Kidney glomerular epithelial cell (primary cell): ENCODE measurements at places on chromosomes 6 and 20.
A peak's percentile ranks its signal among the peaks of the same experiment; 100 is the strongest.

- DNase-seq: no peak
Measured at GRCh38 chr6:86031713-86032112, 389.0 kb upstream of the SYNCRIP start.

- peak; percentile 57 for DNase-seq
Measured at GRCh38 chr6:142400495-142400894, 98.7 kb downstream of the ADGRG6 start.

DNA sequence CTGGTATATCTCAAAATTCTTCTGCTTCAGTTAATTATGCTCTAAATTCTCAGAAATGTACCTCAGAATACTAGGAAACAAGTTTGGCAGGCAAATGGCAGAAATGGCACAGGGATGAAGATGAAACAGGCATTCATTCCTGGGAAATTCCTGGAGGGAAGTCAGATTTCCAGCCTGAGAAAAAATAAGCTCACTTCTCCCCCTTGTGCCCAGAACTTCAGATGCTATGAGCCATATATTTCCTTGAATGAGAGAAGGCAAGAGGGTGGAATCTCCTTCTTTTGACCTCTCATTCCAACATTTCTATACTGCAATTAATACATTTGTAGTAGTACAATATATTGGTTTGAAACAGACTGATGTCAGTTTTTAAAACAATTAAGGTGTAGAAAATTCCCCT, 22.8 kb downstream of the RGS17 start:
- peak; percentile 46 for DNase-seq

DNA sequence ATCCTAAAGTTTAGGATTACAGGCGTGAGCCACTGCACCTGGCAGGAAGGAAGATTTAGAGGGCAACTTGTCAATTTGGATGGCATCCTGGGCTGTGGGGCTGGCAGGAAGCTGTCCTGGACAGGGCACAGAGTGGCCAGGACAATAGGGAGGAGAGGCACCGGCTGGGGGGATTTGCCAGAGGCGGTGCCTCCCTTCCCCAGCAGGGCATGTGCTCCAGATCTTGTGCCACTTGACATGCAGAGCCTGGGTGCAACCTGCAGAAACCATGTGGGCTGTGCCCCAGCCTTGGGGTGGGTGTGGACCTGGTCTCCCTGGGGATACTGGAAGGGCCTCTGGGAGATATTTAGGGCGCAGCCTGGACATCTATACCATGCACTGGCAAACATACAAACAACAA, 58.6 kb upstream of the EEF1A1 start:
- no peak for DNase-seq

DNA sequence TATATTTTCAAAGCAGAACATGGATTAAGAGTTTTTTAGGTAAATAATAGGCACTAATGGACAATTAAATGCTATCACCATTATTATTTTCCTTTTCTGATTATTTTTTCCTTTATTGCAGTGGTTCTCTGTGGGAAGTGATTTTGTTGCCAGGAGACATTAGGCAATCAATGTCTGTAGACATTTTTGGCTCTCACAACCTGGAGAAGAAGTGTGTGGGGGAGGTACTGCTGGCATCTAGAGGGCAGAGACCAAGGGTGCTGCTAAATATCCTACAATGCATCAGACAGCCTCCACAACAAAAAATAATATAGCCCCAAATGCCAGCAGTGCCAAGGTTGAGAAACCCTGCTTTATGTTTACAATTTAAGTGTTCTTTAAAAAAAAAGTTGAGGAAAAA, 8.3 kb downstream of the IFNGR1 start:
- no peak for DNase-seq

DNA sequence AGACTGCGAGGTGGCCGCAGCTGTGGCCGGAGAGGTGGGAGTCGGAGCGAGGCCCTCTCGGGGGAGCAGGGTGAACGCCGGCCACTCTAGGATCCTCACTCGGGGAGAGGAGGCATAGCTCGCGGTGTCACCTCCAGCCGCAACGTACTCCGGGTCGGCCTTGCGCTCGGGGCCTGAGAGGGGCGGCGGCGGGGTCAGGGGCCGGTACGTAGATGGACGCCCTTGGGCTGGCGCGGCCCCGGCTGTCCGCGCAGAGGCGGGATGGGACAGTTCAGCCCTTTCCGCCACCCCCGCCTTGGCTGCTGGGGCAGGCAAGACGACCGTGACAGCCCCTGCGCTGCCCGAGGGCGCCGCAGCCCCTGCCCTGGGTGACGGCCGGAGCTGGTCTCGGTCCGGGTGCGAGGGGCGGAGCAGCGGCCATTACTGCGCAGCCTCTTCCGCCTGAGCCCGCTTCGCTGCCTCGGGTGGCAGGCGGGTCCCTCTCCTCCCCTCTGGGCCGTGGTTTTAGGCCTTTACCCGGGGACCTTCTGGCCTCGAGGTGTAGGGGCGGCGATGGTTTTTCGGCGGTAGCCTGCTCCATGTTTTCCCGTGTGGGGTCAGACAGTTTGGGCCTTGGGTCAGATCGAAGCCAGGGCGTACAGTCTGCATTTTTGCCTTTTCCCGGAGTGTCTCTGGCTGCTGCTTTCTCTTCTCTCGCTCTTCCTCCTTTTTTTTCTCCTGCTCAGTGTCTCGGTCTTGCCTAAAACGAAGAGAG, 405 bp downstream of the RNF146 start:
- peak; percentile 60 for DNase-seq

GRCh38 chr20:32980131-32980941, 23.9 kb downstream of the SUN5 start:
- no peak for DNase-seq

DNA sequence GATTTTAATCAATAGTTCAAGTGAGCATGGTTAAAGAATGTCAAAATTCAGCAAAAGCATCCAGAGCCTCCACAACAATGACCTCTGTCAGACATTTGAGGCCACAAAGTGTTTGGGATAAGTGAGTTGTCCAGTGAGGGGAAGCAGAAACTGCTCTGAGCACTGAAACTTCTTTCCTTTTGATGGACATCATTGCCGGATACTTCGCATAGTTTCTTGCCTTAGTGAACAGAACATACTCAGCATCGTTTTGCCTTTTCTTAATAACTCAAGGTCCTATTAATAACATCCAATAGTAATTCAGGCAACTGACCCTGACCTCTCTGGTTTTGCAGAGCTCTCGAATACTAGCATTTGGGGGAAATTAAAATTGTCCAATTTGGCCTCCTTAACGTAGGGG, 78.6 kb downstream of the EDN3 start:
- DNase-seq: no peak

GRCh38 chr6:74289884-74290283, 593.9 kb downstream of the CD109 start:
- no peak for DNase-seq

- DNase-seq: no peak
Measured at GRCh38 chr20:24957326-24958016, 8.4 kb downstream of the CST7 start.

- no peak for DNase-seq
Measured at GRCh38 chr6:2187826-2188225, 57.6 kb downstream of the GMDS start.

- DNase-seq: no peak
Measured at GRCh38 chr6:164010441-164011103, 596.1 kb downstream of the QKI start.

- DNase-seq: no peak
Measured at GRCh38 chr6:42714098-42714761, 8.2 kb downstream of the PRPH2 start.

GRCh38 chr6:5213836-5214235, 46.9 kb downstream of the LYRM4 start:
- no peak for DNase-seq

- DNase-seq: no peak
Measured at GRCh38 chr20:23095499-23095898, 9.4 kb upstream of the CD93 start.

GRCh38 chr6:32415521-32416019, 8.6 kb upstream of the BTNL2 start:
- peak; percentile 59 for DNase-seq

GRCh38 chr20:22470620-22471026, 113.7 kb downstream of the FOXA2 start:
- no peak for DNase-seq

GRCh38 chr6:22059126-22059525, 237.7 kb downstream of the PRL start:
- DNase-seq: no peak

GRCh38 chr20:58481481-58482021, 33.6 kb downstream of the APCDD1L start:
- DNase-seq: no peak

- DNase-seq: no peak
Measured at GRCh38 chr6:110183292-110183885, 3.2 kb downstream of the CDC40 start.

DNA sequence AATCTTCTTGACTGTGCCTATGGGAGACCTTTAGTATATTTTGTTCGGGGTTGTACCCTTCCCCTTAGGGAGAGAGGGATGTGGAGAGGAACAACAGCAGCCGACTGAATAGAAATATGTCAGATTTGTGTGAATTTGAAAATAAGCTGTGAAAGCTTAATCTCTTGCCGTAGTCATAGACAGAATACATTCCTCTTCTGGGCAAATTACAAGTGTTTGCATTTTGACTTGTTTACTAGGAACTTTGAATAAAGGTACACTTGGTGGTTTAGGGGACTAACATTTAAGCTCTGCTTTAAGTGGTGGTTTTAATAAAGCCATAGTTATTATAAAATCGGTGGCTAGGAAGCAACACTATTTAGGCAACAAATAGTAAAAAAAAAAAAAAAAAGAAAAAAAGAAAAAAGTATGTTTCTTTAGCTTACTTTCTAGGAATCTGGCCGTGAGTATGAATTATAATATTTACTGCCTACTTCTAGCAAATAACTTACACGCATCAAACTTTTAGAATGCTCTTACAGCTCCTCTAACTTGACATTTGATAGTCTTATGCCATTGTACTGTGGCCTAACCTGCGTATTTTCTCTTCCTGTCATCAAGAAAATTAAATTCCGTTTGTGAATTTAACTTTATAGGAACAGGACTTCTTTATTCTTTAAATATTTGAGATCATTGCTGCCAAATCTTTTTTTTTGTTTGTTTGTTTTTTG, 65.1 kb downstream of the ZBTB2 start:
- DNase-seq: no peak

- DNase-seq: no peak
Measured at GRCh38 chr6:110617057-110617456, 140.6 kb upstream of the SLC22A16 start.

GRCh38 chr6:84002226-84002625, 31.3 kb upstream of the MRAP2 start:
- DNase-seq: no peak

GRCh38 chr6:39330476-39330875, 8.0 kb upstream of the KCNK16 start:
- DNase-seq: no peak

GRCh38 chr20:23231561-23232218, 118.9 kb upstream of the NXT1 start:
- DNase-seq: no peak

GRCh38 chr6:25601800-25602673, 50.0 kb upstream of the SCGN start:
- DNase-seq: peak; percentile 49

DNA sequence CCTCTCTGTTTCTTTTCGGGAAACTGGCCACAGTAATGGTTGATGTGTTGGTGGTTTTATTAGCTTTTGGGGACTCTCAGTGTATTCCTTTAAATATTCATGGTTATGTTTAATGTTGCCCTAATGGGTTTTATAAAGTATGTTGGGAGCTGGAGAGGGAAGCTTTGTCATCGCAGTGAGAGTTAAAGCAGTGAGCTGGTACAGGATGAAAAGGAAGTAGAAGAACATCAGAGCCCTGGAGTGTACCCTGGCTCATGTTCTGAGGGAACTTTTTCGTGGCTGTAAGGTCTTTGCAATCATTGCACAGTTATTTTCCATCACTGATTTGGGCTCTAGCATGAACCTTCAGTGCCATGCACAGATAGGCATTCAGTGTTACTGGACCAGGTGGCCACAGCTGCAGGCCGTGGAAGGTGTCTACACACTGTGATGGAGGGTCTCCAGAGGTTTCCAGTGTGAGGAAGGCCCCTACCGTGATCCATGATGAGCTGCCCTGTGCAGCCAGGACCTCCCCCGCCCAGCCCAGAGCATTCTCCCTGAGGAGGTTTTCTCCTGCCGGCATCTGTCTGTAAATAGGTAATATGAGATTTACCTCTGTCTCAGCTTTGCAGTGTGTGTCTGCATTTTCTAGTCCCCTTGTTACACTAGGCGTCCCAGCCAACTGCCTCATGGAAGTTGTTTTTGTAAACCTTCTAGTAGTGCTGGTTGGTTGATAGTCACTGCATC, 22.4 kb upstream of the TMEM217 start:
- DNase-seq: no peak

DNA sequence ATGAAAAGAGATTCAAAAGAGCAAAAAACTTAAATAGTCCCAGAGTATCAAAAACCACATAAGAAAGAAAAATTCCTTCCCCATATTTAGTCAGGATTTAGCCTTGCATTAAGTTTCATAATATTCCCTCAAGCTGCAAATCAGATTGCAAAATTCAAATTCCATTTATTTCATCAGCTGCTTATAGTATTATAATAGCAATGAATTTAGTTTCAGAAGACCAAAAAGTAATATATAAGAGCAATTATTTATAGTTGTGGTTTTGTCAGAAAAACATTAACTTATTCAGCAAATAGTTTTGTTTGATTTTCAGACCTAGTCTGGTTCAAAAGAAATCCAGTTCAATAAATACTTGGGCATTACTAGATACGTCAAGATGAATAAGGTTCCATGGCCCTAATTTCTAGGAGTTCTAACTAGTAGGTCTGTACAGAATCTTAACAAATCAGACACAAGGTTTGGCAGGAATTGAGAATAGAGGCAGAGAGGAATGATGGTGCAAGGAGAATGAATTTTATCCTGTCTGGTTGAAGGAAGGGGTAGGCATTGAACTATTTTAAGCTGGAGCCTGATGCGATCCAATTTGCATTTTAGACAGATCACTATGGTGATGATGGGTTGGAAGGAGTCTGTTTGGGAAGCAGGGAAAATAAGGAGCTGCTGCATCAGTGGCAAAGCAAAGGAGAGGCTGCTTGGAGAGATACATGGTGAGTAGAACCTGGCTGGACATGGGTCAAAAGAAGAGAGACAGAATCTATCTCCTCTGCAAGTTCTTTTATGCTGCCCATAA, 163.9 kb upstream of the STXBP5 start:
- no peak for DNase-seq

GRCh38 chr6:107697682-107698081, 126.4 kb downstream of the SCML4 start:
- DNase-seq: no peak

GRCh38 chr20:10663756-10664155, 10.0 kb downstream of the JAG1 start:
- no peak for DNase-seq

DNA sequence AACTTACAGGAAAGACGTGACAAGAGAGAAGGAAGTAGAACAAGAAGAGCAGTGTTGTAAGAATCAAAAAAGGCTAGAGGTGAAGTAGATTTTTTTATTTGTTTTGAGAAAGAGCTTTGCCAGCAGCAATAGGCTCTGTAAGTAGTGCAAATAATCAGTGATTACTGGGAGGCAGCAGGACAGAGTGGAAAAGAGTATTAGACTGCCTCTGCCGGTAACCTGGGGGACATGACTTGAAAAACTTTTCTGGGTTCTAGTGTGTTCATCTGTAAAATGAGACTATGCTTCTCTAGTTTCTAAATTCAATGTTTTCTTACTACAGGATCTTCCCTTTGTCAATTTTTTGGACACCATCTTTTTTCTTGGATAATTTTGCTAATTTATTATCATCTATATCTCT, 5.8 kb upstream of the IRAK1BP1 start:
- DNase-seq: no peak
